ENCODE measurements at places on chromosomes 1 and 21. TPM values are rescaled to one million over a fixed set of nuclear protein-coding genes. Genes with fewer than 3 reads are reported as not detected.

Gene CLIC6
- not detected for total RNA-seq

Gene MPZ
- total RNA-seq, result 3.0 TPM

Gene TRABD2B
- total RNA-seq, result not detected

Gene DNAJC6
- 4.0 TPM for total RNA-seq

Gene CLCNKA
- total RNA-seq, result not detected

Gene IGSF21
- total RNA-seq, result not detected

Gene BRDT
- total RNA-seq, result not detected

Gene KCNJ9
- not detected for total RNA-seq

Data from activated CD4-positive, alpha-beta T cell treated with anti-CD3 and anti-CD28 coated beads, Interleukin-2, amount 10 ng/mL, durations not matched to agents 24 days and 14 days (primary cell).